ENCODE measurements at places on chromosomes 7 and 10.

- no peak for DNase-seq
These were observed 109.5 kb upstream of the LAMB4 start for GRCh38 chr7:108239501-108240225.

DNA sequence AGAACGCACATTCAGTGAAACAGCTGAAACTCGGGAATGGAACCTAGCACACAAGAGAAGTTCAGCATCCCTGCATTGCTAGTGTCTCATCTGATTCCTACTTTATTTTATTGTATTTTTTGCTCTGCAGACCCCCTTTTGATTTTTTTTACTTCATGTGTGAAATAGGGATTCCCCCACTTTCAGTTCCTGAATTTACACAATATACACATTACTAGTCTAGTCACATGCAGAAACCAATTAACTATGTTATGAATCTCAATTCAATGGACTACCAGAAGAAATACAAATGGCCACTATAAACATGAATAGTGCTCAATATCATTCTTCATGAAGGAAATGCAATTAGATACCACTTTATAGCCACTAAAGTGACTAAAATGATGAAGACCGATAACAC is 386.1 kb upstream of the COBL start:
- DNase-seq: no peak

DNA sequence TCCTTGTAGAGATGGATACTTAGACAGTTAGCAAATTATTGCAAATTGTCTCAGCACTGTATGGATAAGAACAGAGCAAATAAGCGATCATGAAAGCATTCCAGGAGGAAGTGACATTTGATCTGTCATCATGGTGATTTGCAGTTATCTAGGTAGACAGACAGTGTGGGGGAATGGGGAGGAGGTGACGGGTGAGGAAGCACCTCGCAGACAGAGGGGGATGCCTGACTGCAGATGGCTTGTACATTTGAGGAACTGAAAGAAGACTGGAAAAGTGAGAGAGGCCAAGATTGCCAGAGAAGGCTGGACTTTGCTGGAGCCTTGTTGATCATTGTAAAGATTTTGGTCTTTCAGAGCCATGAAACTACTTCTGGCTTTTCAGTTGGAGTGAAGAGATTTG is 318.2 kb upstream of the CELF2 start:
- DNase-seq: no peak

DNA sequence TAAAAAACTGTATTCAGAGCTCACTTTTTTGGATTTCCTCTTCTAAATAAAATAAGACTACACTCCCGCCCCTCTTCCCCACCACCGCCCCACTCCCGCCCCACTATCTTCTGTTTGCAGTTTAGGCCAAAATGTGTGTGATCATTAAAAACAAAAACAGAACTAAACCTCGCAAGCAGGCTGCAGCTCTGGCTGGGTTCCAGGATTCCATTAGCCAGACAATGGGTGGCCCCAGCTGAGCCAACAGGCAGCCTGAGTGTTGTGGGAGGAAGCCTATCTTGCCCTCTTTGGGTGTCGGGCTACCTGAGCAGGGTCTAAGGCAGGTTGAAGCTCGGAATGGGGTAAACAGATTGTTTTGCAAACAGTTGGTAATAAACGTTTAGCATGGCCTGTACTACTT is 41.7 kb downstream of the ARL4A start:
- no peak for DNase-seq

- DNase-seq: no peak
These were observed 69.9 kb downstream of the TMEM106B start for GRCh38 chr7:12281038-12281437.

DNA sequence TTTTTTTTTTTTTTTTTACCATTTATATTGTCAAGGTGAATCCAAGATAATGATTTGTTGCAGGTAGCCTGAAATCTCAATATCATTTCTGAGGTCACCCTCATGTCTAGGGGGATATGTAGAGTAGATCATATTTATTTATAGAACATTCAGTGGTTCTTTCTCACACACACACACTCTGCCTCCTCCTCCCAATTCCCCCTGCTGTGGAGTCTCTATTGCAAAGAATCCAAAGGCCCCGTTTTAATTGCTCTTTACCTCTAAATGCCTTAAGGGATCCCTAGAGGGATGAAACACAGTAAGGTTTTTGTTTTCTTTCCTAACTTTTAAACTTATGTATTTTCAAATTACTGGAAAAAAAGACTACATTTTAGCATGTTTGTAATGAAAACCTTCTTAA is 170.0 kb downstream of the PRKG1 start:
- DNase-seq: no peak

- DNase-seq: no peak
These were observed 39.2 kb upstream of the TUBB8 start for GRCh38 chr10:88253-88652.

DNA sequence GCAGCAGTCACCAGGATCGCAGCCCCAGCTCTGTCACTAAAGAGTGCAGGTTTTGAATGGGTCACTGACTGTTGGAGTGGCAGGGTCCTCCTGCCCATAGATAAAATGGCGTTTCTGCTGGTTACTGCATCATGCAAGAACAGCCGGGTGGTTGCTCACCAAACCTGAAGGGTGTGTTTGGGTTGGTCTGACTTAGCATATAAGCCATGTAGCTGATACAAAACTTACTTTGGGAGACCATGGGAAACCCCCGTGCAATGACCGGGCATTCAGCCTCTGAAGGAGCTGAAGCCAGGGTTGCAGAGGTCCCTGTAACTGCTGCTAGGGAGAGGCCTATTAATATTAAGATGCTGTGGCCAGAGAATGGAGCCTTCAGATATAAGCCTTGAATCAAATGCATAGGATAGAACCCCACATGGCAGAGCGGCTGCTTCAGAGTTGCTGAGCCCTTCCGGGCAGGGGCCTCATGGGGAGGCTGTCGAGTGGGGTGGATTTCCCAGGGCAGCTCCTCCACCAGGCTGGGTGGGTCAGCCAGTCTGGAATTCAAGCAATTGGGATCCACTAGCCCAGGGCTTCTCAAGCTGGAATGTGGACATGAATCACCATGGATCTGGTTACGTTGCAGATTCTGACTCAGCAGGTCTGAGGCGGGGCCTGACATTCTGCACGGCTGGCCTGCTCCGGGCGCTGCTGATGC is 70.9 kb upstream of the CTBP2 start:
- no peak for DNase-seq

- DNase-seq: no peak
These were observed 141.6 kb downstream of the CAMK1D start for GRCh38 chr10:12490963-12491362.

DNA sequence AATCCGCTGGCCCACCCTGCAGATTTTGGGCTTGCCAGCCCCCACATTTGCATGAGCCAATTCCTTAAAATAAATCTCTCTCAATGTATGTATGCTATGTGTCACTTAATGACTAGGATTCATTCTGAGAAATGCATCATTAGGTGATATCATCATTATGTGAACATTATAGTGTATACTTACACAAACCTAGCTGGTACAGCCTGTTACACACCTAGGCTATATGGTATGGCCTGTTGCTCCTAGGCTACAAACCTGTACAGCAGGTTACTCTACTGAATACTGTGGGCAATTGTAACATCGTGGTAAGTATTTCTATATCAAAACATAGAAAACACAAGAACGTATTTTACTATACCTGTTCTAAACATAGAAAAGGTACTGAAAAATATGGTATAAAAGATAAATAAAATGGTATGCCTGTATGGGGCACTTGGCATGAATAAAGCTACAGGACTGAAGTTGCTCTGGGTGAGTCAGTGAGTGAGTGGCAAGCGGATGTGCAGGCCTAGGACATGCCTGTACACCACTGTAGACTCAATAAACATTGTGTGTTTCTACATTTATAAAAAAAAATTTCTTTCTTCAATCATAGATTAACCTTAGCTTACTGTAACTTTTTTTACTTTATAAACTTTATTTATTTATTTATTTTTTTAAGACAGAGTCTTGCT is 135.9 kb downstream of the ABCA13 start:
- DNase-seq: no peak

- DNase-seq: no peak
These were observed 9.1 kb downstream of the WIPF3 start for GRCh38 chr7:29815181-29816105.

GRCh38 chr7:148702876-148703670 is 4.4 kb downstream of the CUL1 start:
- DNase-seq: no peak

DNA sequence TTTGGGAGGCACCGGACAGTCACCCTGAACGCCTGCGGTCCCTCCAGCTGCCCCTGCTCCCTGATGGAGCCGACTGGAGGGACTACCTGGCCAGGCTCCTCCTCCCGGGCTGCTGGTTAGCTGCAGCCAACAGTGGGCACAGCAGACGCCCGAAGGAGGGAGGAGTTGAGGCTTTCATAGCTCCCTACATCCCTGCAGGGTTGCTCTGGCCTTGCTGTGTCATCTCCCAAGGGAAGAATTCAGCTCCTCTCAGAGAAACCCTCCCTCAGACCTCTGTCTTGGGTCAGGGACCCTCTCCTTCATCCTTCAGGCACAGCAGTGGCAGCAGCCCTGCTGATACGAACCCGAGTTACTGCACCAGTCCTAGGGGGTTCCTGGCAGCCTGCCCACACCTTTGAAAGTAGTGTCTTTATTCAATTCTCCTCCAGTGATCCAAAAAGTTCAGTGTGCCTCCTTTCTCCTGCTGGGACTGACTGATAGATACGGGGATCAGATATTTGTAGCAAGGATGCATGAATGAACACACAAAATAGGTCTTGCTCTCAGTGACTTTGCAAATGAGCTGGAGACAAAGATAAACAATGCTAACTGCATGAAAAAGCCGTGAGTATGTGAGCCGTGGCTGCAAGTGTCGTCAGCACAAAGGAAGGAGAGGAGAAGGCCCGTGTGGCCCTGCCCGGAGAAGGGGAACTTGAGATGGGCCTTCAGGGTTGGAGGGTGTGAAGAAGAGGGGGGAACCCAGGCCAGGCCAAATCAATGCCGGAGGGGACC is 136.6 kb downstream of the PRKAG2 start:
- DNase-seq: no peak

GRCh38 chr7:29304756-29305155 is 110.2 kb downstream of the CHN2 start:
- DNase-seq: no peak

DNA sequence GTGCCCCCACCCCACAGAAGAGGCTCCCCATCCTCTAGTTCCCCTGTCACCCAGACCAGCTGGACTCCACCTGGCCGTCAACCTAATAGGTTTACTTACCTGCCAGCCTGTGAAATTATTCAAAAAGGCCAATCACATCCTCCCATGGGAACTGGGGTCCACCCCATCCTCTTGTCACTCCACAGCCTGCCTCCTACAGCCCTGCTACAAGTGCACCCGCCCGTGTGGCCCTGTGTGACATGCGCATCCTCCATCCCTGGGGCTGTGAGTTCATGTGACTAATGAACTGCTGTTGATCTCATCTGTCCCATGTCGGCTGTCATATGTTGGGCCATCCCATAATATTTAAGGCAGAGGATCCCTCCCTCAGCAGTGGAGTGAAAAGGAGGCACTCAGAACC is 39.4 kb downstream of the AOC1 start:
- no peak for DNase-seq

DNA sequence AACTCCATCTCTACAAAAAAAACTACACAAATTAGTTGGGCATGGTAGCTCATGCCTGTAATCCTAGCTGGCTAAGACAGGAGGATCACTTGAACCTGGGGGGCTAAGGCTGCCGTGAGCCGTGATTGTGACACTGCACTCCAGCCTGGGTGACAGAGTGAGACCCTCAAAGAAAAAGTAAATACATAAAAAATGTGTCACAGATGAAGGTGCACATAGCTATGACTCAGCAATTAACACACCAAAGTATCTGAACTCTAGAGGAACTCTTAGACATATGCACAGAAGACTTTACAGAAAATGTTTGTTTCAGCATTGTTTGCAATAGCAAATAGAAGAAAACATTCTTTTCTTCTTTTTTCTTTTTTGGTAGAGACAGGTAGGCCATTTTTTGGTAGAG is 8.3 kb downstream of the C10orf62 start:
- DNase-seq: no peak

- peak; percentile 3 for DNase-seq
These were observed 26.5 kb upstream of the CNTNAP2 start for GRCh38 chr7:146090023-146090645.

DNA sequence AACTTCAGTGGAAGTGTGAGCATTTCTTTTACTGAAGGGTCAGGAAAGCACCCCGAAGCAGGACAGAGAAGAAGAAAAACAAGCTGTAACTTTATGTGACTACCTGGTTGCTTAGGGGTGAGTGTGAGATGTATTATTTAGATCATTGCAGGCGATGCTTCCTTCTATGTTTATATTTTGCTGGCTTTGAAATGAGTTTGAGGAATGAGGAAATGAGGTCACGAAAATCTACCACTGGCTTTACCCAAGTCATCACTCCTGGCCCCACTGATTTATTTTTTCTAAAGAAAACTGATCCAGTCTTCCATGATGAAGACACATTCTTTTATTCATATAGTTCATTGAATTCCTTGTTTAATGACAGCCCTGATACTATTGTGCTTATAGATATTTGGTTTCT is 716.6 kb upstream of the FZD8 start:
- no peak for DNase-seq

DNA sequence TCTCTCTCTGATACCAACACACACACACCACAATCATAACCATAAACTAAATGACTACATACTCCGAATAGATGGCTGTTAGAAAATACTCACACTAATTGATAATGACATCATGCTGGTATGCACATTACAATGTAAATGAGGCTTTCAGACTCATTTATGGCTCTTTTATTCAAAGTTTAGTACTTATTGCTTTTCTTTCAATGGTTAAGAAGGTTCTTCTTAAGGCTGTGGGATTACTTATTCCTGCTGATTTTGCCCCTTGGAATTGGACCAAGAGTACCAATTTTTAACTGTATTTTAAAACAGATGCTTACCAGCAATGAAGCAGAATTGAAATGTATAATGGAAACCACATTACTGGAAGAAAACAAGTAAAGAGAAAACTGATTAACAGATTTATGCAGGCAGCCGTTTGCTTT is 20.6 kb upstream of the CABCOCO1 start:
- DNase-seq: no peak

DNA sequence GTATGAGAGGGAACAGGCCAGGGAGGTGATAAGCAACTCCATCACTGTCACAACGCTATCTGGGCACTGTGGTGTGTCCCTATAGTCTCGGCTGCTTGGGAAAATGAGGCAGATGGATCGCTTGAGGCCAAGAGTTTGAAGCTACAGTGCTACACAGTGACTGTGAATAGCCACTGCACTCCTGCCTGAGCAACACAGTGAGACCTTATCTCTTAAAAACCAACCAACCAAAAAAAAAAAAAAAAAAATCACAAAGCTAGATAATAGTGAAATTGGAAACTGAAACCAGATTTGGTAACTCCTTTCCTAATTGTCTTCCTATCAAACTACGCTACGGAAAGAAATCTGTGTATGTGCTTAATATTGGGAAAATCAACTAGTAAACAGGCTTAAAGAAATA is 14.1 kb downstream of the MICU1 start:
- no peak for DNase-seq

GRCh38 chr10:121415063-121415399 is 183.2 kb downstream of the FGFR2 start:
- DNase-seq: no peak

DNA sequence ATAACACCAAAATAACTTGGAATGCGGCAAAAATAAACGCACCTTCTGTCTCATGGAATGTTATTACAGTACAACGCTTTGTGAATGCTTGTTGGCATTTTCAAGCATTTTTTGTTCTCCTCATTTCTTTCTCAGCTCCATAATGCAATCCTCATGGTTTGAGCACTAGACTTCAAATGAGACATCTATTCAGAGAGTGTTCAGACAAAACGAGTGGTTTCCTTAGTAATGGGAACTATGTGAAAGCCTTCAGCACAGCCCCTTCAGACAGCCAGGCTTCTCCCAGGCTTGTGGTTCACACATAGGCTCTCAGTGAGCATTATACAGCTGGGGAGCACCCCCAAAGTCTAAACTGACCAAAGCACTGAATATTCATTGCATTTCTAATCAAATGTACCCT is 8.6 kb upstream of the LRRN3 start:
- DNase-seq: no peak
